Liver (tissue), 10 donors: ENCODE measurements at places on chromosomes 1 and 21. TPM values are rescaled to one million over a fixed set of nuclear protein-coding genes. Genes with fewer than 3 reads are reported as not detected.

The TRNP1 gene
- total RNA-seq: 10.0 TPM

The JAM2 gene
- total RNA-seq: 1.3 TPM

- no peak for DNase-seq
Observed at GRCh38 chr1:161190962-161191521, 7.8 kb downstream of the ADAMTS4 start.

The GIPC2 gene
- total RNA-seq: 10.9 TPM

DNA sequence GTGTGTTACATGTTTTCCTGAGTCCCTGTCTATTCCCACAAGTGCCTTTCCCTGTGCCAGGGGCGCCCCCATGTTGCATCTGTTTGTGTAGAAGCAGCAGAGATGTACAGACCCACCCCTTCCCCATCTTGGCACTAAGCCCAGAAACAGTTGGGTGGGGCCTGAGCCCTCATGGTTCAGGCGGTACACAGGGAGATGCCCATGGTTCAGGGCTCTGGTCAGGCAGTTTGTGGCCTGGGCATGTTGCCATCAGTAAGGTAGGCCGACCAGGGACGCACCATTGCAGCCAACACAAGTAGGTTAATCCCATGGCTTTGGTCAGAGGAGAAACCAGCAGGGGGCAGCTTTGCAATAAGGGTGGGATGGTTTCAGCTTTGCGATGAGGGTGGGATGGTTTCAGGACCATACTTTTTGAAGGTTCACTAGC lies 914 bp upstream of the ADGRB2 start:
- no peak for DNase-seq
